ENCODE measurements at places on chromosomes 3 and 15.

- no peak for DNase-seq
These were observed 298.3 kb downstream of the ZBTB20 start for GRCh38 chr3:114848643-114849350.

- peak; percentile 15 for DNase-seq
These were observed 453 bp downstream of the ZDHHC23 start for GRCh38 chr3:113948015-113948917.

DNA sequence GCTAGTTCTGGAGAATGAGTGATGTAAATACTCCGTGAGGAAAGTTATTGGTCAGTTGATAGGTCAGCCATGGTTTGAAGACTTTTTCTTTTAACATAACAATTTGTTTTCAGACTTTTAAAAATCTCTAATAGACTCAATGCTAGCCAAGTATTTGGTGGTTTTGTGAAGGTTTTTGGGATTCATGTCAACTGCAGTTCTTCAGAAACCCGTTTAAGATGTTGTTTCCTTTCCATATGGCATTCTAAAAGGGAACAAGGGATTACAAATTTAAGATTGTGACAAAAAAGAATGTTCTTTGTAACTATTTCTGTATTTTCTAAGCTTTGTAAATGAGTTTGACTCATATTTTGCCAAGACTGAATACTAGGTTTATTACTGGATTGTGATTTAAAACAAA is 281.7 kb upstream of the COL8A1 start:
- no peak for DNase-seq

DNA sequence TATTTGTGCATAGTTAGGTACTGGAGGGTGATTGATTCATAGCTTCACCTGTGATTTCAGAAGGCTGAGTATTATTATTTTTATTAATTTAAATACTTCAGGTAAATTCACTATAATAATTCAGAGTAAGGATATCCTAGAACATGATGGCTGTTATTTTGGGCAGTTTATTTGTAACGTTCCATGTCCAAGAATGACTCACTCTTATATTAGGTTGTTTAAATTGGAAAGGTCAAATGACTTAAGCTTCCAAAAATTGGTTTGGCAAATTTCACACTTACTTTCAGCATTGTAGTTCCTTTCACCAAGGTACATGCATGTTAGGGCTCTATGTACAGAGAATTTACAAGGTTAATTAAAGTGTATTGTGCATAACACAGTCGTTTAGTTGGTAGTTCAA is 120.2 kb downstream of the EPHA3 start:
- no peak for DNase-seq

DNA sequence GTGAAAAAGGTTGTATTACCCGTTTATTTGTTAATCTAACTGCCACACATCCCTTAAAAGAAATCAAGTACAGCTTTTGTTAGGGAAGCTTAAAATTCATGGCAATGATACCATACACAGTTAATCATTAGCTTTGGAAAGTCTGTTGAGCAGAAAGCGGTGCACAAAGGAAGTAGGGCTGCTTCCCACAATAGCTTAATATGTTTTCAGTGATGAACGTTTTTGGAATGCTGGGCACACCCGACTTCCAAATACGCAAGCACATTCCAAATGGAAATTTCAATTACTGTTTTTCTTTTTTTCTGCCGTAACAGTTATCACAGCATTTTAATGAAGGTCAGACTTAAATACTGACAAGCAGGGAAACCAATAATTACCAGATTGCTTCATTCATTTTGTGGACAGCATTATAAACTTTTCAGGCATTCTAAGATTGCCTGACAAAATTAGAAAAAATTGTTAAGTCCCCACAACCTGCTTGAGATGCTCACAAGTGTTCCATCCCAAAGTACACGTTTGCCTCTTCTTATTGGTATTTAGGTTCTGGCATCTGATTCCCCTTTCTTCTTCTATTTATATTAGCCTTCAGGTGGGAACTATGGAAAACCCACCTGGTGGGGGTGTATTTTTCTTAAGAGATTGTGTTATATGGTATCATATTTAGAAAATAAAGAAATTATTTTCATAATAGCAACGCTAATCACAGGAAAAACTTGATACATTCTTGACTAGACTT is 1.1 kb upstream of the ECT2 start:
- DNase-seq: peak; percentile 92

- DNase-seq: no peak
These were observed 213.9 kb upstream of the TBL1XR1 start for GRCh38 chr3:177411201-177411600.

GRCh38 chr3:187738331-187739093 is 6.8 kb downstream of the BCL6 start:
- DNase-seq: peak; percentile 88

DNA sequence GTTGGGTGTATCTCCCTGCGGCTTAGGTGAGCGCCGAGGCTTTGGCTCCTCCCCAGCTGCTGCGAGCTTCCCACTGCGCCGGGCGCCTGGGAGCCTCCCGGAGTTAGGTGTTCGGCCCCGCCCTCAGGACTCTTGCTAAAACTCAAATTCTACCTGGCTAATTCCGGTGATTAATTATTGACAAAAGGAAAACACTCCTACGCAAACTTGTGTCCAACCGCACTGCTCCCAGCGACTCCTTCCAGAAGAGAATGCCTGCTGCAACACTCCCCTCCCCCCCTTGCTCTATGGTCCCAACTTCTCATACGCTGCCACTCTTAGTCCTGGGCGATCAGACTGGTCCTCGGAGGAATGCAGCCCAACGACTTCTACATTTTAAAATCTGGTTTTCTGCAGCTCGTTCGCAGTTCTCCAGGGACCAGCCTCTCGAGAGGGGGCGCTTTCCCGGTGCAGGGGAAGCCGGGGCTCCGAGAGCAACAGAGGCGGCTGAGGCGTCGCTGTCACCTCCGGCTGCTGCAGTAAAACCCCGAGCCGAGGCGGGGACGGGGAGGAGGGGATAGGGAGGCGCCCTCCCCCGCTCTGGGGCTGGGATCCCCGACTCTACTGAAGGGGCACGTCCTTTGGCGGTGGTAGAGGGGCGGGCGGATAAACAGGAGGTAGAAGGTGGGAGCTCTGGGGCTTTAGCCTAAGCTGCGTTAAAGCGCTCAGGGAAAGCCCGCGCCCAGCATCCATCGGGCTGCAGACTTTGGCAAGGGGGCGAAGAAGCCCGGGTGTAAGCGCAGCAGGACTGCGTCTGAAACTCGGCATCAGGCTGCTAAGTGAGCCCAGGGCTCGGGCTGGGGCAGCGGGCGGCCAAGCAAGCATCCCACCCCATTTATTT is at the start of gene SPTSSB:
SPTSSB (minus strand) TSS at position 77 of the 880 bp plus-strand sequence. CDS start 25,194 bp downstream, outside the sequence.
- peak; percentile 92 for DNase-seq

GRCh38 chr3:87979527-87979926 is 79.3 kb downstream of the CGGBP1 start:
- no peak for DNase-seq

DNA sequence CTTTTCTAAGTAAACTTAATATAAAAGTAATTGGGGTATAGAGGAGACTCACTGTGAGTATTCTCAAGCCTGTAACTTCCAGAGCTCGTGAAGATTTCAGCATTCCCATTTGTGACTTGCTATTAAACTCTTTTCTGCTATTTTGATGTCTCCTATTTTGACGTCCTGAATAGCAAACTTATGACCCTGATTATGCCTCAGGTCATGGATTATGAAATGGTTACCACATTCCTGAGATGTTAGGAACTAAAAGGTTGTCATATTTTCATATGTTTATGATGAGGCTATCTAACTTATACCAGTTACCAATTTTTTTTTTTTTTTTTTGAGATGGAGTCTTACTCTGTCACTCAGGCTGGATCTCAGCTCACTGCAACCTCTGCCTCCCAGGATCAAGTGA is 105.5 kb downstream of the ATG7 start:
- DNase-seq: peak; percentile 60

DNA sequence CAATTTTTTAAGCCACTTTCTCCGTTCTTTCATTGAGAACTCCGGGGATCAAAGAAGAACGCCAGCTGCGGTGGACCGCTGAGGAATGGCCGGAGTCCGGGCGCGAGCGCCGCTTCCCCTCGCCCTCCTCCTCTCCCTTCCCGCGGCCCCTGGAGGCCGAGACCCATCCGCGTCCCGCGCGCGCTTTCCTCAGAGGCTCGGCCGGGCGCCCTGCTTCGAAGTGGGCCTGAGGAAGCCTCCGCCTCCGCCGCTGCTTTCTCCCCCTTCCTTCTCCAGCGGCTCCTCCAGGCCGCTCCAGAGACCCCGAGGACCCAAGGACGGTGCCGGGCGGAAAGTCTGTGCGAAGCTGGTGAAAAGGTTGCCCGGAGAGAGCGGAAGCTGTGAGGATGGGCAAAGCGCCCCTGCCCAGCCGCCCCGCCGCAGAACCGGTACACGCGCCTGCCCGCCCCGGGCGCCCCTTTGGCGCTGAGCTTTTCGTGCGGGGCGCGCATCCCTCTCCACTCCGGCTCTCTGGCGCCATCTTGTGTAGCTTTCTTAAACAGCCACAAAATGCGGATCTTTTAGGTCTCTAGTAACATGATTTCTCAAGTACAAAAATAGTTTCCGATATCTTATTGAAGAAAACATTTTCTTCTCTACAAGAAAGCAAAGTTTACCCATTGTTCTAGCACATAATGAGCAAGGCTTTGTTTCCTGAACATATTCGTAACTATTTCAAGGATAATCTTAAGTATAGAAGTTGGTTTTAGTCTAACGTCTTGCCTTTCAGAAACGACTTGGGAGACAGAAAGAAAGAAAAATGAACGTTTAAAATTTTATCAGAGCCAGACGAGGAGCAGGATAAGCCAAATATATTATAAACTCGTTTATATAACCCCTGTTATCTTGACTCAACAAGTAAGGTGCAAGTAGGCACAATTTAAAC is 59.2 kb upstream of the FAM174B start:
- peak; percentile 55 for DNase-seq

GRCh38 chr3:32820430-32820829 is 2.6 kb downstream of the TRIM71 start:
- DNase-seq: no peak

DNA sequence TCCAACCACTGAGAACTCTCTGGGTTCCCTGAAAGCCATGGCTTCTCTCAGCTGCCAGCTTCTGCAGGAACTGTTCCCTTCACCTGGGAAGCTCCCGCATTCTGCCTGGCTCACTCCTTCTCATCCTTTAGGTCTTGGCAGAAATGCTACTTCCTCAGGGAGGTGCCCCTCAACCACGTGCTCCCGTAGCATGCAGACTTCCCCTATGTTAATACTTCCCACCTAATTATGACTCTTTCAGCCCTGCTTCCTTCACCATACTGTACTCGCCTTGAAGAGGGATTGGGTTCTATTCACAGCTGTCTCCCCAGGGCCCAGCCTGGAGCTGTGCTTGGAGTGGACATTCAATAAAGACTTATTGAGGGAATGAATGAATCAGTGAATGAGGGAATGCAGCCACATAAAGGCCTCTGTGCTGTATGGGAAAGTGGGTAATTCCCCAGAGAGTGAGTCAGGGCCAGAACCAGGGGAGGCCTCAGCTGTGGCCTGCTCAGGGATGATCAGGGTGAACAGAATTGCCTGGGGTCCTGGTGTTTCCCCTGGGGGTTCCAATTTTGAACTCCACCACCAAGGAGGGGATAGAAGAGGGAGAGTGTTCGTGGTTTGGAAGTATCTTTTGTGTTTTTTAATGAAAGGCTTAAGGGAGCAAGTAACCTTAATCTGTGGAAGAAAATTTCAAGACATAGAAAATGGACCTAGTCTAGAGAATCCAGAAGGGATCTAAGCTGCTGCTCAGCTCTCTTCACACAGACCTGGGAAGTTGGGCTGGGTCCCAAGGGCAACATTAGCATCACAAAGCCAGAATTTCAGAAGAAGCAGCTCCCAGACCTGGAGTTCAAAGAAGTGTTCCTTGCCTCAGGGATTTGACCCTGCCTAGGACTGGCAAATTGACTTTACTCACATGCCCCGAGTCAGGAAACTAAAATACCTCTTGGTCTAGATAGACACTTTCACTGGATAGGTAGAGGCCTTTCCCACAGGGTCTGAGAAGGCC is 14.6 kb upstream of the FAM107A start:
- no peak for DNase-seq

DNA sequence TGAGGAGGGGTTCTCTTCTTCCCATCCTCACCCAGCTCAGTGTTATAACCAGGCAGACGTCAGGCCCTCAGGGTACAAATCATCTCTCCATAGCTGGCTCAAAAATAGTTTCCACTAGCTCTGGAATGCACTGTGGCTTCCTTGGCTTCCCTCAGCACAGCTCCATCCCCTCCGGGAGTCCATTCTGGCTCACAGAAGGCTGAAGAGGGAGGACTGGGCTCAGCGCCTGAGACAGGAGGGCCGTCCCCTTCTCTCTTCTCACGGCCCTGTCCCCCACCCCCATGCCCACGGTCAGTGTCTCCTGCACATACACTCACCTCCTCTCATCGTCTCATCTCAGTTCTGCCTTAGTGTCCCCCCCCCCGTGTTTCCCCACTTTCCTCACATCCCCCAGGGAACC is 50.1 kb downstream of the UMPS start:
- DNase-seq: no peak

DNA sequence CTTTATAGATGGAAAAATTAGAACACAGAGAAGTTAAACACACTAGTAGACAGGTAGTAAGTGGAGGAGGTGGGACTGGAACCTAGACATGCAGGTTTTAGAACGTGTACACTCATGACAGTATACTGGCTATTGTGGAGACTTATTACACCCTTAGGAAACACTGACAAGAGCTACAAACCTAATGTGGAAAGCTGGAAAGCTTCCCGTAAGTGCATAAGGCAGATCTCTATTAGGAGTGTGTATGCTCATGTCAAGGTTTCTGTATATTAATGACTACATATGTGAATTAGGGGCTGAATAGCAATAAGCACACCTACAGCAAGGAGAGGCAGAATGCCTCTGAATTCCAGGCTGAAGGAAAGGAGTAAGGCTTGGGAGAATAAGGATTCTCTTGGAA is 82.6 kb upstream of the SLC24A5 start:
- no peak for DNase-seq

DNA sequence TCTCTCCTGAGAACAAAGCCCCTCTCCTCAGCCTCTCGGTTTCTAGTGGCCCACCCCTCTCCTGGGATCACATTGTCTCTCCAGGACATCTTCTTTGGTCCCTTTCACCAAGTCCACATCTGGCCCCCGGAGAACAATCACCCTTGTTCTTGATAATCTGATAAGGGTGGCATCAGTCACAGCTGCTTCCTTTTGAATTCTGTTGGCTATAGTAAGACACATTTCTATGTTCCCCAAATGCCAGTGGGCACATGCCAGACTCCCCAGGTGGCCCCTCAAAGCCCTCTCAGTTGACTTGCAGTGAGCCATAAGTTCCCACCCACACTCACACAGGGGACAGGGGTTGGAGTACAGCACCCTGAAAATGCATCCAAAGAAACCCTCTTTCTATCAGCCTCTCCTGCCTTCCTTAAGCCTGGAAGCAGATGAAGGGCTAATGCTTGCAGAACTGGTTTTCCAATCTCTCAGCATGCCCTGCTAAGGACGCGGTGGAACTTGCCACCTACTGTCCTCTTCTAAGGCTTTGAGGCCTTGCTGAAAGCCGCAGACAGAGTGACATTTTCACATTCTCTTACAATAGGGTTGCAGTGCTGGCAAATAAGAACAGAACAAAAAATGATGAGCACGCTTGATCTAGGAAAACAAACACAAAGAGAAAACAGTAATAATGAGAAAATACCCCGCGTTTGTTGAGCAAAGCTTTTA is 101.3 kb upstream of the SLCO3A1 start:
- peak; percentile 26 for DNase-seq

GRCh38 chr3:129119365-129120100 is 2.1 kb downstream of the RAB43 start:
- DNase-seq: peak; percentile 16

All from epithelial cell of esophagus (primary cell).